ENCODE measurements at places on chromosomes 1 and 21. TPM values are rescaled to one million over a fixed set of nuclear protein-coding genes. Genes with fewer than 3 reads are reported as not detected.

- no peak for DNase-seq
Observed at GRCh38 chr1:234686035-234686434, 76.1 kb upstream of the IRF2BP2 start.

- DNase-seq: no peak
Observed at GRCh38 chr1:37171691-37172090, 137.4 kb upstream of the GRIK3 start.

- no peak for DNase-seq
Observed at GRCh38 chr1:211497489-211498045, 5.6 kb upstream of the RD3 start.

- DNase-seq: no peak
Observed at GRCh38 chr1:180157108-180157507, 2.4 kb downstream of the QSOX1 start.

DNA sequence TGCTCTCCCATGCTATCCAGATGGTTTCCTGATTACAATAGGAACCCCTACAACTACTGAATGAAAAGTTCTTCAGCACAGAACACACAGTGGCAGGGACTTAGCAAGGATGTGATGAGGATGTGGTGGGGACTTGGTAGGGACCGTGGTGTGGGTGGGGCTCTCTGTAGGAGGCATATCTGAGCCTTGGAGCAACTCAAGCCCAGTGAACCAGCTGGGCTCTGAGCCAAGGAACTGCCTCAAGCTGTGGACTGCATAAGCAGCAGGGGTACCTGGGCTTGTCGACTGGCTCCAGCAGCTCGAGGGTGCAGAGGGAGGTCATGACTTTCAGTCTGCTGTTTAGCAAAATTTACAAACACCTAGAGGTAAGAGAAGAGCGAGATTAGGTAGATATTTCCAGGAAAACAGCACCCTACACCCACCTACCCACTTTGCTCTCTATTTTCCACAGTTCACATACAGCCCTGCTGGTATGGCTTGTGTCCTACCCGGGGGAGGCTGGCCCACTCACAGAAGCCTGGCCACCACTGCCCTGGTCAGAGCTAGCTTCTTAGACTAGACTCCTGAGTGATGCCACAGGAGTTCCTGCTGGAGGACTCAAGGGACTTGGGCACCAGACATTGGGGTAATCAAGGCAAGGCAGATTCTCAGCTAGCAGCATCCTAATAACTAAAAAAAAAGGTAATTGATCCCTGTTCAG is 86.8 kb upstream of the GCLM start:
- DNase-seq: no peak

GRCh38 chr1:43430831-43431230 is 22.9 kb downstream of the HYI start:
- no peak for DNase-seq

- no peak for DNase-seq
Observed at GRCh38 chr1:191876631-191877030, 281.6 kb upstream of the RGS18 start.

GRCh38 chr1:59007429-59007819 is 223.6 kb upstream of the JUN start:
- no peak for DNase-seq

DNA sequence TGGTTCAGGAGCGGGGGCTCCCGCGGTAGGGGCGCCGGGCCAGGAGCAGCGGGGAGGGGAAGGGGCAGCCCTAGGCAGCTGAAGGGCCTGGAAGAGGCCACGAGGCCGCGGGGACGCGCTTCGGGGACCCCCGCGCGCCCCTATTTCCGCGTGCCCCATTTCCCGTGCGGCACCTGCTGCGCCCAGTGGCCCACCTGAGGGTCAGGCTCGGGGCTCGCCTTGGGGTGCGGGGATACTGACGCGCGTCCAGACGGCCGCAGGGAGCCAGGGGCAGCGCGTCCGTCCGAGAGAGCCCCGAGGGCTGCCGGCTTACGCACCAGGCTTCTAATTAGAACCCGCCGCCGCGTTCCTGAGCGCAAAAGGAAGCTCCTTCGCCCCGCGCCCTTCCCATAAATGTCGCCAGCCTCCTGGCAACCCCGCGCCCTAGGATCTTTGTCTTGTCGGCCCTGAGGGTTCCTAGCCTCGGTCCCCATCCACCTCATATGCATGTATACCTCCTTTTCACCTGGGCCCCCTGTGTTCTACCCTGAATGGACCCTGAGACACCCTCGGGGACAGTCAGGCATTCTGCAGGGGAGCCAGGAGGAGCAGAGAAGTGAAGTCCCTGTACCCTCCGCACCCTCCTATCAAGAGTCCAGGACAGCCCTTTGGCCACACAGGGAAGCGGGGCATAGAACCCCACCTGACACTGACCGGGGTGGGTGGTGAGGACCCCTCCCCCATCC is 1.8 kb downstream of the WNT3A start:
- DNase-seq: no peak

GRCh38 chr1:237791592-237791991 is 99.1 kb downstream of the ZP4 start:
- no peak for DNase-seq

DNA sequence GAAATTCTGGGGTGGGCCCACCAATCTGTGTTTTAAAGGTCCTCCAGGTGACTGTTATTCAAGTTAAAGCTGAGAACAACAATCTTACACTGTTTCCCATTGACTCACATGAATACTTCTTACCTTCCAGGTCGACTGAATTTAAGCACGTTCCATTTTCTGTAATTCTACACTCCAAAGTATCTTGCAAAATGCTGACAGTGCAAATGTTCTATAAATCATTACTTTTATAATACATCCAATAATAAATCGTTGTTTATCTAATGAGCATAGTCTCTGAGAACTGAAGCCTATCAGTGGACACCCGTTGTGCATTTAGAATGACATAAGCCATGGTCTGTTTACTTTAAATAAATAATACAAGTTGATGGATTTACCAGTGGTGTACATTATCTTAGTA is 75.8 kb upstream of the FMO3 start:
- DNase-seq: no peak

- DNase-seq: no peak
Observed at GRCh38 chr1:57146100-57146499, 180.3 kb upstream of the C8B start.

GRCh38 chr1:22518379-22518778 is 44.9 kb upstream of the EPHA8 start:
- no peak for DNase-seq

- DNase-seq: no peak
Observed at GRCh38 chr1:245276445-245276844, 121.7 kb downstream of the KIF26B start.

RBP7 gene
- 29.3 TPM for polyA plus RNA-seq

PPCS gene
- 85.5 TPM for polyA plus RNA-seq

Data from renal cortex interstitium (tissue), 15 donors.